ENCODE measurements at places on chromosomes 6 and 20. TPM values are rescaled to one million over a fixed set of nuclear protein-coding genes. Genes with fewer than 3 reads are reported as not detected.

CALHM6 gene
- 6.7 TPM for polyA plus RNA-seq

MYH7B gene
- 2.1 TPM for polyA plus RNA-seq

NPEPL1 gene
- polyA plus RNA-seq = 40.1 TPM

DNA sequence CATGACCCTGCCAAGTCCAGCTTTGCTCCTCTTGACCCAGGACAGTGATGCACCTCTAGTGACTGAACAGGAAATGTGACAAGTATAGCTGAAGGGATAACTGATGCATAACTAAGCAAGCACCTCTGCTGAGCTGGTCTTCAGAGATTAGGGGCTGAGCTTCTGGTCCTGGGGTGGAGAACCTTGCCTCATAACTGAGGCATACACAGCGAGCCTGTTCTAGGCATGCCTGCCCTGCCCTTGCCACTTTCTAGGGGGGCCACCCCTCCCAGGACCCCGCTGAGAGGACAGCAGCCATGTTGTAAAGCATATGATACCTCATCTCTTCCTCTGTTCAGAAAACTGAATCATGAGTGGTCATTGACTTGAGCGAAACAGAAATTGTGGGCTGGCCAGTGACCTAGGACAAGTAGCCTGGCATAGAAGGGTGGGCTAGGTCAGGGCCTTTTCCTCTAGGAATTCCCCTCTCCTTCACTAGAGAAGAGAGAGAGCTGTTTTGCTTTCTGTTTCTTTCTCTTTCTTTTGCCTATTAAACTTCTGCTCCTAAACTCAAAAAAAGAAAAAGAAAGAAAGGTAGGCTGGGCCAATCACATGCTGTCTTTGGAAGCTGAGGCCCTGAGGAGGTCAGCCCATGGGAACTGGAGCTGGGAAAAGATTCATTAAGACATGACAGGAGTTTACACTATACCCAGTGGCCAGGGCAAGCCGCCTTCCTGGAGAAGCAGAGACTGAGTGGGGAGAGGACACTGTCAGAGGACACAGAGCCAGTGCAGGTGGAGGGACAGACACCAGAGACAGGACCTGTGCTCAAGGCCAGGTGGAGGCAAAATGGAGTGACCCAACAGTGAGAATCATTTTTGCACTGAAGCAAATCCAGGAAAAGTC lies 23.1 kb downstream of the ALDH5A1 start:
- no peak overlapping the region for H3K4me3 ChIP-seq
- H3K27me3 ChIP-seq = no peaks in the 10 kb centered on the region
- no peaks in the 10 kb centered on the region for H3K36me3 ChIP-seq
- H3K4me1 ChIP-seq = no peaks in the 10 kb centered on the region

DNA sequence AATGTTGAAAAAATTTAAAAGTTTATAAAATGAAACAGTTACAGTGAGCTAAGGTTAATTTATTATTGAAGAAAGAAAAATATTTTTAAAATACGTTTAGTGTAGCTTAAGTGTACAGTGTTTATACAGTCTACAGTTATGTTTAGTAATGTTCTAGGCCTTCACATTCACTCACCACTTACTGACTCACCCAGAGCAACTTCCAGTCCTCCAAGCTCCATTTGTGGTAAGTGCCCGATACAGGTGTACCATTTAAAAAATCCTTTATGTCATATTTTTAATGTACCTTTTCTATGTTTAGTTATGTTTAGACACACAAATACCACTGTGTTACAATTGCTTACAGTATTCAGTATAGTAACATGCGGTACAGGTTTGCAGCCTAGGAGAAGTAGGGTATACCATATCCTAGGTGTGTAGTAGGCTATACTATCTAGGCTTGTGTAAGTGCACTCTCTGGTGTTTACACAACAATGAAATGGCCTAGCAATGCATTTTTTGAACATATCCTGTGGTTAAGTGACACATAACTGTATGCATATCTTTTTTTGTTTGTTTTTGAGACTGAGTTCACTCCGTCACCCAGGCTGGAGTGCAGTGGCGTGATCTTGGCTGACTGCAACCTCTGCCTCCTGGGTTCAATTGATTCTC lies 26.3 kb downstream of the FLRT3 start:
- H3K27ac ChIP-seq = no peak overlapping the region
- H3K4me3 ChIP-seq = no peak overlapping the region
- no peaks in the 10 kb centered on the region for H3K27me3 ChIP-seq

DNA sequence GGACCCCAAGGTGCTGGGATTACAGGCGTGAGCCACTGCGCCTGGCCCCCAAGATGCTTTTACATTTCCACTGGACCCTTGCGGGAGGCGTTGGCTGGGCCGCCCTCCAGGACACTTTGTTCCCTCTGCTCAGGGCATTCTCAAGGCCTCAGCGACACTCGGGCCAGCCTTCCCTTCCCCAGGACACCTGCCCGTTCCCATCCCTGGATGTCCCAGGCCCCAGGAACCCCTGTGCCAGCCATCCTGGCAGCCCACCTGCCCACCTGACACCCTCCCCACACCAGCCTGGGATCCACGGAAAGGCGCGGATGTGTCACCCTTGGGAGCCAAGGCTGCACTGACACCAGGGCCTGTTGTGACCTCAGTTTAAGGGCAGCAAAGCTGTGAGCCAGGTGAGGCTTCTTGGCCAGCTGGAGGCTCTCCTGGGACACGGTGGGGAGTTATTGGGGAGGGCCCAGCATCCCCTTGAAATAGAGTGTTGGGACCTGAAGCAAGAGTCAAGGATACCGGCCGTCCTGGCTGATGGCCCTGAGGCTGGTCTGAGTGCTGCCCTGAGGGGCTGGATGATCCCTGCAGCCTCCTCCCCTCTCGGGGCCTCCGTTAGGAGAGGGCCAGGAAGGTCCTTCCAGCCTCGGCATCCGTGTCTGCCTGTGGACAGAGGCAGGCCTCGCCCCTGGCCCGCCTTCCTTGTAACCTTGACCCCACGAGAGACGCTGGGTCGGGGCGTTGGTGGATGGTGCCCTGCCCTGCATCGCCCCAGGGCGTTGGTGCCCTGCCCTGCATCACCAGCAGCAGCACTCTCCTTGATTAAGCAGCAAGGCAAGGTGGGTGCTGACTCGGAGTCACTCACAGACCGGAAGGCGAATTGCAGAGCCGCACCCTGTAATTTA lies 84.2 kb upstream of the BHLHE23 start:
- H3K27ac ChIP-seq = no peak overlapping the region
- H3K4me1 ChIP-seq = no peaks in the 10 kb centered on the region
- peaks cover 89% of the 10 kb centered on the region for H3K27me3 ChIP-seq
- DNase-seq = peak; percentile 30

DNA sequence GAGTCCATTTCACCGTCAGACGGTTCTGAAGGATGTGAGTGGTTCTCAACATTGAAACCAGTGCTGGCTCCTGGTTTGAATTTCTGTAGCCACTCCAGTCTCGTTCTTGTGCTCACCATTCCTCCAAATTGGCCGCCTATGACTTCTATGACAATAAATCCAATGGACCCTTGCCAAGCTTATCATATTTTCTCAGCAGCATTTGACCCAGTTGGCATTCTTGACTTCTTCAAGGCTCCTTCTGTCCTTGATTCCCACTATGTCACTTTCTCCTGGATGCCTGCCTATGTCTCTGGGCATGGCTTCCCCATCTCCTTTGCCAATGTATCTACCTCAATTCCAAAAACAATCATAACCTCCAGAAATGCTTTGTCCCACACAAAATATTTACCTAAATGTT lies 756.0 kb upstream of the NRSN1 start:
- no peak overlapping the region for H3K4me3 ChIP-seq
- no peaks in the 10 kb centered on the region for H3K36me3 ChIP-seq
- no peak overlapping the region for H3K27ac ChIP-seq
- no peak for DNase-seq
- H3K4me1 ChIP-seq = no peaks in the 10 kb centered on the region

GRCh38 chr6:135128268-135128914 lies 52.7 kb upstream of the MYB start:
- H3K27me3 ChIP-seq = no peaks in the 10 kb centered on the region
- no peak overlapping the region for H3K4me3 ChIP-seq
- H3K36me3 ChIP-seq = no peaks in the 10 kb centered on the region
- H3K4me1 ChIP-seq = peaks cover 5% of the 10 kb centered on the region
- no peak overlapping the region for H3K27ac ChIP-seq

GRCh38 chr6:102793752-102794151 lies 1400.2 kb downstream of the GRIK2 start:
- no peak overlapping the region for H3K27ac ChIP-seq
- no peak overlapping the region for H3K4me3 ChIP-seq
- no peak for DNase-seq
- H3K4me1 ChIP-seq = no peaks in the 10 kb centered on the region
- no peaks in the 10 kb centered on the region for H3K36me3 ChIP-seq

DNA sequence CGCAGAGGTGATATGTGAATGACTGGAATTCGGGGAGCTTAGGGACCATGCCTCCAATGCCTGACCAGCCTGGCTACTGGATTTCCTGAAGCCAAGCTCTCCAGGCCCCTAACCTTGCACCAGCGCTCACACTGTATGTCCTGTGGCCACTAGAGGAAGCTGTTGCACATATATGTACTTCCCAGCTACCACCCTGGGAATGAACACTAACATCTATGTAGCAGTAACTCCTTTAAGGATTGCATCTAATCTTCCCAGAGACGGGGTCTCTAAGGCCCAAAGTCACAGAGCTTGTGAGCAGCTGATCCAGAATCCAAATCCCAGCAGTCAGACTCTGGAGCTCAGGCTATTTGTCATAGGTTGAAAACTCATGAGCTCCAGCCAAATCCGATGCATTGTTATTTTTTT lies 20.4 kb upstream of the BPIFB1 start:
- DNase-seq = no peak
- no peaks in the 10 kb centered on the region for H3K4me1 ChIP-seq
- H3K27ac ChIP-seq = no peak overlapping the region
- no peaks in the 10 kb centered on the region for H3K27me3 ChIP-seq

DNA sequence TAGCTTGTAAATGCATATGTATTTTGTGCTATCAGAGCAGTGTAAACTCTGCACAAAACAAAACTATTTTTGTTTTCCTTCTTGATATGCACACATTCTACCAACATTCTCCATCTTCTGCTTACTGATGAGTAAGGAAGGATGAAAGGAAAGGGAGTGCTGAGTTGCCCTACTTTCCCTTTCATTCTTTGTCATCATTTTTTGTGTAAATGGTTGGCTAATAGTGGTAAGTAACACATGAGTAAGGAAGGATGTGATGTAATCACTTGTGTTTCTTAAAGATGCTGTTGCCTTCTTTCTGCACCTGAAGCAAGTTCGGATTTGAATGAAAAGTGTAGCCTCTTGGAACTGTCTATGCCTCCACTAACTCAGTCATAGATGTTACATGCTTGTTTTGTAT lies 4.6 kb upstream of the REV3L start:
- H3K4me1 ChIP-seq = peaks cover 36% of the 10 kb centered on the region
- no peaks in the 10 kb centered on the region for H3K27me3 ChIP-seq
- no peak overlapping the region for H3K4me3 ChIP-seq

GRCh38 chr6:138250053-138250452 lies 31.8 kb upstream of the PBOV1 start:
- no peaks in the 10 kb centered on the region for H3K4me1 ChIP-seq
- peak overlapping the region; percentile 44 for H3K27ac ChIP-seq
- DNase-seq = no peak
- H3K27me3 ChIP-seq = no peaks in the 10 kb centered on the region

DNA sequence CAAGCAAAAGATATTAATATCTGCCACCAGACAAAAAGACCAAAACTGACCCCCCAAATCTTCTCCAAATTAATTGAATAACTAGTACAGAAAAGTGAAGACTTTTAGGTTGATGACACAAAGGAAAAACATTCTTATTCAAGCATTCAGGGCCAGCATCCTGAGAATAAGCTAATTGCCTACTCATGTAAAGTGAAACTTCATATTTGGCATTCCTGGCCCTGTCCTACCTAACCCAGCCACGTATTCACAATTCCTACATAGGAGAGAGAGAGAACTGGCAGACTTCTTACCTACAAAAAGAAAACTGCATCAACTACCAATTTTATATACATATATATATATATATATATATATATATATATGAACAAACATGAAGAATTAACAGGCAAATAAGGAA lies 4.9 kb upstream of the ASCC3 start:
- no peaks in the 10 kb centered on the region for H3K36me3 ChIP-seq
- peaks cover 4% of the 10 kb centered on the region for H3K4me1 ChIP-seq
- no peak for DNase-seq
- H3K27me3 ChIP-seq = no peaks in the 10 kb centered on the region
- H3K27ac ChIP-seq = no peak overlapping the region

- DNase-seq = peak; percentile 92
- peak overlapping the region; percentile 76 for H3K4me3 ChIP-seq
- peaks cover 5% of the 10 kb centered on the region for H3K4me1 ChIP-seq
- peaks cover 17% of the 10 kb centered on the region for H3K36me3 ChIP-seq
- H3K27me3 ChIP-seq = peaks cover 99% of the 10 kb centered on the region
- peak overlapping the region; percentile 98 for H3K27ac ChIP-seq
Measured at GRCh38 chr20:40689943-40690835, 1.2 kb upstream of the MAFB start.

- no peaks in the 10 kb centered on the region for H3K36me3 ChIP-seq
- H3K4me3 ChIP-seq = no peak overlapping the region
- no peak for DNase-seq
- H3K27ac ChIP-seq = no peak overlapping the region
- no peaks in the 10 kb centered on the region for H3K27me3 ChIP-seq
Measured at GRCh38 chr6:95545226-95545625, 32.1 kb upstream of the MANEA start.

All from left lung (tissue), 14 donors.